ENCODE measurements at places on chromosomes 3 and 15.

GRCh38 chr3:38534604-38535003, 38.5 kb downstream of the EXOG start:
- DNase-seq, result no peak

DNA sequence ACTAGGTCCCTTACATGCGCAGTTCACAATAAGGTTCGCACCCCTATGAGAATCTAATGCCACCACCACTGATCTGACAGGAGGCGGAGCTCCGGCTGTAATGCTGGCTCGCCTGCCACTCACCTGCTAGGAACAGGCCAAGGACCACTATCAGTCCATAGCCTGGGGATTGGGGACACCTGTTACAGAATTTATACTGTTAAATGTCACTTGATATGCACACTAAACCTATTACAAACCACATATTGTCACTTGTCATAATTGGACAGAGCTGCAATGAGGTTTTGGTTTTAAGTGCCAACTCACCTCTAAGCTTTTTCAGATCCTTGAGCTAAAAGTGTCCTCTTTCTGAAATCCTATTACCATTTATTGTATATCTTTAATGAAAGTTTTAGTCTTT, 507.9 kb upstream of the TPRG1 start:
- no peak for DNase-seq

DNA sequence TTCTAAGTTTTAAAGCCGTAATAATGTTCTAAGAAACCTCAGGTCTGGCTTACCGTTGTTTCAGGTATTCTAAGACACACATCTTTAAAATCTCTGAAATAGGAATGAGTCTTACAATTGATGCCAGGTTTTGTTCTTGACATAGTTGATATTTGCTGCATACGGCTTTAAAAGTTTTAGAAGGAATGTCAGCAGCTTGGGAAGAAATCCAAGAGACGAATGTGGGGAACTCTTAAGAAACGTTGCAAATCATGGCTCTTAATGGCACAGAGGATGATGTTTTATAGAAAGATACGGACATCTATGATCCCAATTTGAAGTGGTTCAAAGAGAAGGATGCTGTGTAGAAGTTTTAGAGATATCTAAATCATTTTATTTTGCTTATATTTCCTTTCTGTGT, 11.5 kb downstream of the NUDT16 start:
- DNase-seq, result no peak

DNA sequence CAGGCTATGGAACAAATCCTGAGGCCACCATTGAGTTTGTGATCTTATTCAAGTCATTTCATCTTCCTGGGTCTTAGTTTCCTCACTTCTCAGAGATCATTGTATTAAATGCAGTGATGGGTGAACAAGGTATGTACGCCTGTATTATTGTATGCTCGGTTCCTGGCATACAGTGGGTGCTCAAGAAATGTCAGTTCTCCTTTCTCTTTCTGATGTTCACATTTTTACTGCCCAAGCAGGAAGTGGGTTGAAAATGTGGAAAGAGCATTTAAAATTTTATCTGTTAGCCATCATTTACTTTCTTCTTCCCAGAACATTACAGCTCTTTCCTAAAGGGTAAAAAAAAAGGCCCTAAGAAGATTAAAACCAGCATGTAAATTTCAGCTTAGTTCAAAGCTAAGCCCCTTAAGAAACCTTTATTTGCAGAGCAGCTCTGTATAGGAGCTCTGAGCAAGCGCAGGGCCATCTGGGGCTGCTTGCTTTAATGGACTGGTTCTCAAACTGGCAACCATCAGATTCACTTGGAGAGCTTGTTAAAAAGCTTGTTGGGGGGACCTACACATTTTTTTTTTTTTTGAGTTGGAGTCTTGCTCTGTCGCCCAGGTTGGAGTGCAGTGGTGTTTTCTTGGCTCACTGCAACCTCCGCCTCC, 179.4 kb downstream of the CHST2 start:
- no peak for DNase-seq

- no peak for DNase-seq
Measured at GRCh38 chr3:102332934-102333333, 101.9 kb upstream of the ZPLD1 start.
